Activated CD8-positive, alpha-beta memory T cell treated with anti-CD3 and anti-CD28 coated beads for 4 hours (primary cell): ENCODE measurements at places on chromosomes 13 and 19.

DNA sequence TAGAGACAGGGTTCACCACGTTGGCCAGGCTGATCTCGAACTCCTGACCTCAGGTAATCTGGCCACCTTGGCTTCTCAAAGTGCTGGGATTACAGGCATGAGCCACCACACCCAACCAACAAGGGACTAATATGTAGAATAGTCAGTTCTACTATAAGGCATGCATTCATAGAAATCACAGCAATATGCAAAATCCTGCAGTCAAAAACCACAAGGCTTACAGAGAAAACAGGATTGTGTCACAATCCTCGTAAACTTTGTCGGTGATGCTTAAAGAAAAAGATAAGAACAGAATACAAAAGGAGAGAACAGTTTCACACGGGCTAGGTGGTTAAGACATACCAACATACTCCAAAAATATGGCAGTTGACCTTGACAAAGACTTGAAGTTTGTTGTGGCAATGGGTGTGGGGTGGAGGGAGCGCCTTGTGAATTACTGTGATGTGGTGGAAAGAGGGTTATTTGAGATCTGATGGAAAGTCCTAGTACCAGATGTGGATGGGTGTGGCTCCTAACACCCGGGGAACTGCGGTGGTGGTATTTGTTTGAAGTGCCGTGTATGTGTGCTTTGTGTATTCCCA is 12.4 kb downstream of the NOSIP start:
- DNase-seq = no peak

DNA sequence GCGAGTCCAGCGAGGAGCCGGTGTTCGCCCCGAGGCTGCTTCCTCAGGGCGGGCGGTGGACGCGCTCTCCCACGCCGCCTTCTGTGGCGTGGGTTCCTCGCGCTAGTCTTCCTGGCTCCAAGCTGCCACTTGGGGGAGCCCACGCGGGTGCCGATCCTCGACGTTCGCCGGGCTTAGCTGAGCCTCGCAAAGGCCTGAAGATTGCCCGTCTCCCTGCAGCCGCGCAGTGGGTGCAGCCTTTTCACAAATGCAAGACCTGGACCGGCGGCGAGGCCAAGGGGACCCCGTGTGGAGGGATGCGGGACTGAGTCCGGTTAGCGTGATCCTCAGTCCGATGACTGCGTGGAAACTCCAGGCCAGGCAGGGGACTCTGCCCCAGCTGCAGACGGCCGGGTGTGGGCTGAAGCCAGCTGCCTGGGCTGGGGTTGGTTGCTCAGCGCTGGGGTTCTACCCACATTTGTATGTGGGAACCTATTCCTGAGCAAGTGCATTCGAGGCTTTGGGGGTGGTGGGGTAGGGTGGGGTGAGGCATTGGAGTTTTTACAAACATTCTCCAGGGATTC is 16.6 kb upstream of the LRP3 start:
- DNase-seq = no peak

- DNase-seq = no peak
These were observed 86.5 kb downstream of the IPO5 start for GRCh38 chr13:98039964-98040363.

DNA sequence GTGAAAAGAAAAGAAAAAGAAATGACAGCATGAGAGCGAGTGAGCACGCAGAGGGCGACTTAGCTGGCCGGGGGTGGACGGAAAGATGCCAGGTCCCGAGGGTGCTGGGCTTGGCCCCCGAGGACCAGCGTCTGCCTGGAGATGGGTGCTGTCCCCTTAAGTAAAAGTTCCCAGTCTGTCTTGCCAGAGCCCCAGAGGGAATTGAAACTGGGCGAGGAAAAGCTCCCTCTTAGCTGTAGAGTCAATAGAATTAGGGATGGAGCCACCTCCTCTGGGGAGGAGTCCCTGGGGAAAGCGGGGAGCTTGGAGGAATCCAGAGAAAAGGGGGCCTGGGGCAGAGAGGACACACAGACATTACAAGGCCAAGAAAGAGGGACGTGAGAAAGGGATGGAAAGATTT is 13.3 kb downstream of the BCAM start:
- no peak for DNase-seq

GRCh38 chr13:27403203-27403678 is 21.2 kb upstream of the GTF3A start:
- DNase-seq = no peak

GRCh38 chr13:40798380-40798779 is 9.0 kb downstream of the SLC25A15 start:
- DNase-seq = no peak

DNA sequence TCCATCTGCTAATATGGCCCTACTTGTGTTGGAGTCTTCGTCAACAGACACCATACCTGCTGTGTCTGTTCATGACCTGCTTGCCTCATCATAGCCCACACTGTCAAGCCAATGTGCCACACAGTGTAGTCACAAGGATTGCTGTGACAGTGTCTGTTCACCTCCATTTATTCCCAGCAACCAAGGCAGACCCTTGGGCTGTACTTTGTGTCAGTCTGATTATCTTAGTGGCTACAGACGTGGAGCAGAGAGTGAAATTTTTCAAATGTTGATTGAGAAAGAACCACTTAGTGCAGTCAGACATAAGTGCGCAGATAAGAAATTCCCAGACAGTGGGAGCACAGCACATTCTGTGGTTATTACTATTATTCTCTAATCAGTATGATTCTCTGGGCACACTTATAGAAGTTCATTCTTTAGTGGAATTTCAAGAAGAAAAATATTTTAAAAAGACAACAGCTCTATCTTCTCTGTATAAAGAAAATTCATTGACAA is 184.6 kb downstream of the GPC6 start:
- DNase-seq = no peak

GRCh38 chr13:21767032-21767431 is 96.2 kb downstream of the FGF9 start:
- DNase-seq = no peak

GRCh38 chr13:90792335-90792734 is 555.2 kb upstream of the MIR17HG start:
- no peak for DNase-seq

GRCh38 chr13:60482012-60482411 is 85.0 kb downstream of the TDRD3 start:
- DNase-seq = no peak

- no peak for DNase-seq
These were observed 214.2 kb downstream of the DNAJC15 start for GRCh38 chr13:43237616-43238015.

GRCh38 chr13:110902370-110902769 is 12.5 kb downstream of the ANKRD10 start:
- DNase-seq = no peak

- DNase-seq = no peak
These were observed 34.9 kb upstream of the UQCRFS1 start for GRCh38 chr19:29247872-29248271.

DNA sequence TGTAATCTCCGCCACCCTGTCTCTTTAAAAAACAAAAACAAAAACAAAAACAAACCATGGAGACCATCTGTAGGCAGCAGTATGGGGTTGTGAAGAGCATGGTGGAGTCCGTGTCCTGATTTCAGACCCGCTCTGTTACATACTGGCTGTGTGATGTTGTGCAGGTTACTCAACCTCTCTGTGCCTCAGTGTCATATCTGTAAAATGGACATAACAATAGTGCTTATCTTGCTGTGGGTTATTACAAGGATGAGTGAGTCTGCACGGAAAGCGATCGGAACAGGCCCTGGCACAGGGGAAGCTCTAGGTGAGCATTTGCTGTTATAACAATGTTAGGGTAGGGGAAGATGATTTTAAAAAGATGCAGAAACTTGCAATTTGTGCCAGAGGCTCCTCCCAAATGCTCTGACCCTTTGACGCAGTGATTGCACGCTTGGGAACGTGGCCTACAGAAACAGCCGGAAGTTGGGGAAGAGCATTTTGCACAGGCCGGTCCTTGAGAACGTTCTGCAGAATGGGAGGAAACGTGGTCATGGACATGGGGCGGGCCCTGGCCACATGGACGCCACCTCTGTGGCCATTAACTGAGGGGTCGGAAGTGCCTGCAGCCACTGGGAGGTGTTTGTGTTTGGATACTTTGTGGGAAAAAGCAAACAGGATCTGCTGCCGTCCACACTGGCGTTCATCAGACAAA is 15.7 kb upstream of the SELENOW start:
- DNase-seq = no peak

DNA sequence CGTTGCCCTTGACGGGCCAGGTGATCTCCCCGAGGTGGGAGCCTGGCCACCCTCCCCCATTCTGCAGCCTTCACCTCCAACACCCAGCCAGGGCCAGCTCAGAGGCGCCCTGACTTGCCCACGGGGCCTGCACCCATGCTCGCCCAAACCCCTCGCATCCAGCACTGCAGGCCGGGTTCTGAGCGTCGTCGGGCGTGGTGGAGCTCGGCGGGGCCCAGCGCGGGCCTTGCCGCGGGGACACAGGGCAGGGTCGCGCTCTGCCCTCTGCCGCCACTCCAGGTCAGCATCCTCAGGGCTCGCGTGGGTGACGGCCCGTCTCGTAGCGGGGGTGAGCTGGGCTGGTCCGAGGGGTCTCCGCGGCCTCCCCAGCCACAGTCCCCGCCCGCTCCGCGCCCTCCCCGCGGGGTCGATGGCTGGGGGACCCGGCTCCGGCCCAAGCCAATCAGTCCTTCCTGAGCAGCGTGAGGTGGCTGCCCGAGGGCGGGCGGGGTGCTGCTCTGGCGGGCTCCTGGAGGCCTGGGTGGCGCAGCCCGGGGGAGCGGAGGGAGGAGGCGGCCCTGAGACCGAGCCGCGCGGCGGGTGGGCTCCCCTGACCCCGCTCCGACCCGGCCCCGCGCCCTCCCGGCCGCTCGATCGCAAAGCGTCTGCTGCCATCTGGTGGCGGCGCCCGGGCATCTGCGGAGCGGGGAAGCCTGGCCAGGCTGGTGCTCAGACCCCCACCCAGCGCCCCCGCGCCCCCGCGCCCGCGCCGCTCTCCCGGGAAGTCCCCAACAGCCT is 61.4 kb downstream of the CCNE1 start:
- DNase-seq = peak; percentile 42

DNA sequence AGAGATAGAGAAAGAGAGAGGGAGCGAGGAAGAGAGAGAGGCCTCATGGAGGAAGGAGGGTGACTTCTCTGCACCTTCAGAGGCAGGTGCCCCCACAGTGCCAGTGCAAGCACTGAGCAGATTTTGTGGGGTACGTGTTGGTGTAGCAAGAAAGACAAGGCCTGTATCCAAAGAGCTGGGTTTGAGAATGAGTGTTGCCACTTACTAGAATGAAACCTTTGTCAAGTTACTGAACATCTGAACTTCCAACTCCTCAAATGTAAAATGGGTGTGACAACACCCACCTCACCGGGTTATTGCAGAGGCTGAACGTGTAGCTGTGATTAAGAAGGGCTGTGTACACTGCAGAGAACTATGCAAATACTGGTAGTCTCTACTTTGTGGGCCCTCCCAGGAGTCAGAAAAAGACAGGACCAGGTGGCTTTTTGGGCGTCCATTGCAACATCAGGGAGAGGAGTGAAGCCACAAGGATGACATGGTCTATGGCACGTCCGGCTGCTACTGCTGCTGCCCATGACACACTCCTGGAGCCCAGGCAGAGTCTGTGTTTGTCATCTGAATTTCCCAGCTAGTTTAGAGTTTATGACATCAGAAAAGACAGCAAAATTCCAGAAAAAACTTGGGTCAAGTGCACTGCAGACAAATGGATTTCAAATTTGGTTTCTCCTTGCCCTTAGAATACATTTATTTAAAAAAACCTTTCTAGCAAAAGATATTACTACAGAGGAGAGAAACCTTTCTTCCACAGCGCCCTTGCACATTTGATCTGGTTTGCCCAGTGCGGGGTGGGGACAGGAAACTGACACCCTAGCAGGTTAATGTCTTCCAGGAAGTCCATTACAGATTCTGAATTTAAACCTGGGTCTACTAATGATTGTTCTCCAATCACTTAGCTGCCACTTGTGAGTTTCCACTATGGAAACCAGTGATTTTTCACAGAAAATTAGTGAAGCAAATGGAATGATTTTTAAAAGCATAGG is 54.0 kb upstream of the ATP12A start:
- no peak for DNase-seq

DNA sequence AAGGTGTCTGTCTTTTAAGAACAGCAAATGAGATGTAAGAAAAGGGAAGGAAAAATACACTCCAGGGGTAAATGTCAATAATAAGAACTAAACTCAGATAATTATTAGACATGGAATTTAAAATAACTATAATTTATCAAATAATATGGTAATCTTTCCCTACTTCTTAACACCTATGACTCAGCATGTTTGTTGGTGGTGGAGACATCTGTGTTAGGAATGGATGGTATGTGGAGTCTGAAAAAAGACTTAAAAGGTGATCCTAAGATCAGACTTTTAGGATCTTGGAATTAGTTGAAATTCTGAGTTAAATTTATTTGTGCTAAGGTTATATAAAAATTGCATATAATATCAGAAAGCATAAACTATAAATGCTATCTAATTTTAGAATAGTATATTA is 915.1 kb downstream of the SLITRK5 start:
- no peak for DNase-seq

DNA sequence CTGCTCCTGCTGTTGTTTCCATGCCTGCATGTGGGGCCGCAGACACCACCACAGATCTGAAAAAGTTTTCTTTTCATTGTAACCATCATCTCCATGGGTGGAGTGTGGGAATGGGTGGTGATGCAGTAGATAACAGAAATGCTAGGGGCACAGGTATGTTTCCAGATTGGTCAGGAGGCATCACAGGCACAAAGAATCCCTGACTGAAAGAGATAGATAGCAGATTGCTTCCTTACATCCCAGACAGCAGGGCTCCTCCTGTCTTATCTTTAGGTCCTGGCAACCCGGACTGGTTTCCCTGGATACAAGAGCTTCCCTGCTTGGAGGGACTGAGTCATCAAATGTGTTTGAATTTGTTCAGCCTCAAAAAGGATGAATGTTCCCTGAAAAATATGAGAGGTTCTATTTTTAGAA is 1937.6 kb downstream of the PCDH9 start:
- DNase-seq = no peak

DNA sequence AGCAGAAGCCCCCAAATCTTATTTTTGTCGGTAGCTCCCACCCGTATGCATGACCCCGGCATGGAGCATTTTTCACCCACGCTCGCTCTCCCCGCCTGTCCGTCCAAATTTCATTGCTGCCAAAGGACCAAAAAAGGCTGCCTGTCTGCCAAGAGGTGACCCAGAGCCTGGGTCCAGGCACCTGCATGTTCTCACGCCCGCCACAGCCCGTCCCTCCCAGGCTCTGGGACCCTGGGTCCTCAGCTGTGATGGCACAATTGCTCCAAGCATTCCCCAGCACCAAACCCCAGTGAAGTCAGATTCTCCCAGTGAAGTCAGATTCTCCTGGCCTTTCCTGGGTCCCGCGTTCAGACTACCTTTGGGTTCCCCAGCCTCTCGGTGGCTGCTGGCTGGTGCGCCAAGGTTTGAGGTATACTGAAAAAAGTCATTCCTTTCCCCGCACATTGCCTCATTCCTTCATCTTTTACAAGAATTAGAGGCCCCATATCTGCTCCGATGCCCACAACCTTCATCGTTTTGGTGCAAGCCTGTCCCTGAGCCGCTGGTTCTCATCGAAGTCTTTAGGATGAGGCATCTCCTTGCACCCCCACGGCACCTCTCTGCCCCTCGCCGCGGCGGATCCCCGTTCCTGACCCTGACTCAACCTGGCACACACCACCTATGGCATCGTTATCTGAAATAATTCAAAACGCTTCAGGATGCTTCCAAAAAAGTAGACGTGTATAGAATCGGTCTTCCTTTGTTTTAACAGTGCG is 59.3 kb upstream of the F7 start:
- DNase-seq = no peak
